Stimulated activated CD4-positive, alpha-beta T cell treated with anti-CD3 and anti-CD28 coated beads, Interleukin-2, amount 100 ng/mL, for 24 hours (primary cell): ENCODE measurements at places on chromosomes 11 and 22.

DNA sequence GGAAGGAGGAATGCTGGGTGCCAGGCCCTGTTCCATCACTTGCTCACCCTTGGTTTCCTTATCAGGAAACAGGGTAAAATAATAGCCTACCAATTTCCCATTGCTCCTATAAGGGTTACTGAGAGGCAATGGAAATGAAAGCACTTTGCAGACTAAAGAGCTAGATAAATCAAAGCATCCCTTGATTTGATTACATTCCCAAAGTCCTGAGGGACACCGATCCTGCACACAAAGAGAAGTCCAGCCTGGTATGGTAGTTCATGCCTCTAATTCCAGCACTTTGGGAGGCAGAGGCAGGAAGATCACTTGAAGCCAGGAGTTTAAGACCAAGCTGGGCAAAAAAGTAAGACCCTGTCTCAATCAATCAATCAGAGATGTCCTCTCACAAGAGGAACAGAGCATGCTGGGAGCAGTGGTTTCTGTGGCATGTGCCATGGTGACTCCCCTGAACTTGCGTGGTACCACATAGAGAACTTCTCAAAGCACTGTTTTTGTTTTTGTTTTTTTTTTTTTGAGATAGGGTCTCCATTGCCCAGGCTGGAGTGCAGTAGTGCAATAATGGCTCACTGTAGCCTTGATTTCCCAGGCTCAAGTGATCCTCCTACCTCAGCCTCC is 10.7 kb downstream of the TBC1D10A start:
- no peak for DNase-seq

GRCh38 chr11:28107191-28107749 is 686 bp downstream of the KIF18A start:
- peak; percentile 18 for DNase-seq

DNA sequence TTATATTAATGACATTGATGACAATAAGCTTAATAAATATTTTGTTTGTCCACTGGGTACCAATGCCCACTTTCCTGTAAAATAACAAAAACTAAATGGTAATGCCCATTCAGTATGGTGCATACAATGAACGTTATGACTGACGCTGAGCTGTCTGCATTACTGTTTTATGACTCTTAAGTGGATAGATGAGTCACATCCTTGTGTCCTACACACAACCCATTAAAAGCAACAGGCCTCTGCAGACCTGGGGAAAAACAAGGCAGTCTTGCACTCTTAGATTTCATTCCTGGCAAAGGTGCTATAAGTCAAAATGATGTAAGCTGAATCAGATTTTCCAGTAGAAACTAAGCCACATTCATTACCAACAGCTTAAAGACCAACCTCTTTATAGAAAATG is 176.3 kb upstream of the TMEM45B start:
- DNase-seq = peak; percentile 25

- DNase-seq = no peak
These were observed 652.6 kb downstream of the METTL15 start for GRCh38 chr11:28760676-28761390.

GRCh38 chr11:128026596-128026995 is 560.8 kb downstream of the ETS1 start:
- no peak for DNase-seq

GRCh38 chr11:44690651-44691050 is 36.1 kb upstream of the TSPAN18 start:
- DNase-seq = no peak

- DNase-seq = no peak
These were observed 22.7 kb upstream of the PLEKHA7 start for GRCh38 chr11:17036666-17037658.

GRCh38 chr22:45212306-45212709 is 28.4 kb downstream of the KIAA0930 start:
- DNase-seq = no peak

DNA sequence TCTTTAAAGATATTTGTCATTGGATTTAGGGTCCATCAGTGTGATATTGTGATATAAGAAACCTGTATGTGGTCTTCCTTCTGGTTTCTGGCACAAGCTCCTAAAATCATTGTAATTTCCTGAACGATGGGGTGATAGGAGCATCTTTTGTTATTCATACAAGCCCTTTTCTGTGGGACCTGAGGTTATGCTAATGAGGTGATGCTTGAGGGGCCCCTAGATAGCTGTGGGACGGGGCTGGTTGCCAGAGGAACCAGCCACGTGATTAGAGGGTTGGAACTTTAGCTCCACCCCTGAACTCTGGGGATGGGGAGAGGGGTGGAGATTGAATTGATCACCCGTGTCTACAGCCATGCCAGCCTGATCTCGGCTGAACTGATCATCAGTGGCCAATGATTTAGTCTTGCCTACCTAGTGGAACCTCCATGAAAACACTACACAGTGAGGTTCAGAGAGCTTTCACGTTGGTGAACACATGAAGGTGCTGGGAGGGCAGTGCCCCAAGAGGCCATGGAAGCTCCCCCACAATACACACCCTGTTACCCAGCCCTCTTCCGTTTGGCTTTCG is 62.8 kb downstream of the BCR start:
- DNase-seq = peak; percentile 68

DNA sequence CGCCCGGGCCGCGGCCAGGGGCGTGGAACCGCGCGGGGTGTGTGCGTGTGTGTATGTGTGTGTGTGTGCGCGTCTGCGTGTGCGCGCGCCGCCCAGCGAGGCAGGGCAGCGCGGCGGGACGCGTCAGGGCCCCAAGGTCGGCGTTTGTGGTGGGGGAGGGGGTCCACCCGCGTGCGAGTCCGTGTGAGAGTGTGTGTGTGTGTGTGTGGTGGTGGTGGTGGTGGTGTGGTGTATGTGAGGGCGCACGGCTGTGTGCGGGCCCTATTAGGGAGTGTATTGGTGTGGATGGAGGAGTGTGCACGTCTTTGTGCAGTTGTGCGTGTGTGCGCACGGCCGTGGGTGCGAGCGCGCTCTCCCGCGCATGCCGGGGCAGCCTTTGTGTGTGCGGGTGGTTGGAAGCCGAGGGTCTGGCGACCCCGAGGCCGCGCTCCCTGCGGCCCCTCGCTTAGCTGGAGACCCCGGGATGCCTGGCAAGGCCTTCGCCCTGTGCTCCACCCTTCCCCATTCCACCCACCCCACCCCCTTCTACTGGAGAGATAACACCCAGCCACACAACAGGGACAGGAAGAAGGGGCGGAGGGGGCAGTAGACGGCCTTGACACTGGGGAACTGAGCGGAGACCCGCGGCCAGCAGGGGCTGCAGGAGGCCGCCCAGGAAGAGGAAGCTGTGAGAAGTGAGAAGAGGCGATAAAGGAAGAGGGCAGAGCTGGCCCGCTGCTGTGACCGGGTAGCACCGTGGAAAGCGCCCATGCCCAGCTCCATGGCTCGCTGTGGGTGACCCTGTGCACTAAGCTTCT is 528 bp upstream of the ARRB1 start:
- DNase-seq = peak; percentile 57

DNA sequence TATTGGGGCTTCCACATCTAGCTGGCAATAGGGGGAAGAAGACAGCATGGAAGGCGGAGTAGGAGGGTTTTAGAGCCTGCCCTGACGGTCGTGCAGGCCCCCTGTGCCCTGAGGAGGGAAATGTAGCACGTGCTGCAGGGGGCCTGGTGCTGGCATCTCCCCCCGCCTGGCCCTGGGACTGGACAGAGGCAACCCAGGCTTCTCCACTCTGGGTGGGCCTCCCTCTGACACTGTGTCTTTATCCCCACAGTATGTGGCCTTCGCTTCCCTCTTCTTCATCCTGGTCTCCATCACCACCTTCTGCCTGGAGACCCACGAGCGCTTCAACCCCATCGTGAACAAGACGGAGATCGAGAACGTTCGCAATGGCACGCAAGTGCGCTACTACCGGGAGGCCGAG is 36.8 kb downstream of the KCNC1 start:
- no peak for DNase-seq

DNA sequence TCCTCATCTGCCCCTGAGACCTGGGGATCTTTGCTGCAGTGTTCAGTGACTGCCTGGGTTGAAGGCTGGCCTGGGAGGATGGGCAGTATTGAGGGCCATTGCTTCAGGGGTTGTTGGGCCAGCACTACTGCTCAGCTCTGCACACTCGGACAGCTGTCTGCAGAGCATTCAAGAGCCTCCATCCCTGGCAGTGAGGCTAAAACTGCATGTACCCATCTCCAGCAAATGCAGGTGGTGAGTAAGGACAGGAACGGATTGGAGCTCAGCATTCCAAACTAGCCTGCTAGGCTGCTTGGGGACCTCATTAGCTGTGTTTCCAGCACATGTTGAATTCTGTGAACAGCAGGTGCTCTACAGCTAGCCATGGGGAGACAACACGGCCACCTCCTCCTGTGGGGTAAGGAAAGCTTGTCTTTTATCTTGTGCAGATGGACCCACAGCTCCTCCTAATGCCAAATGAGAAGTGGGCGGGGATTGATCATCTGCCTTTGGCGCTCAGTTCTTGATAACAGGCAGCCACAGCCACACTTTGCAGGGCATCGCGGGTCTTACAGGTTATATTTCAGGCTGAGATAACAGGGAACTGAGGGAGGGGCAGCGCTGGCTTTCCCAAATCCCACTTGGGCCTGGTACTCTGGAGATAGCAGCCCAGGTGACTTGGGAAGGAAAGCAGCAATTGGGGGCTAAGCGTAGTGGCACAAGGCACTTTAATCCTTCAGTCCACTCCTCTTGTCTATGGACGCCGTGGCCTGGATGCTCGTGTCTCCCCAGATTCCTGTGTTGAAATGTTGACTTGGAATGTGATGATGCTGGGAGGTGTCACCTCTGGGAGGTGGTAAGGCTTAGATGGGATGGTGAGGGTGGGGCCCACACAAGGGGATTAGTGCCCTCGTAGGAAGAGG is 254.5 kb upstream of the B3GAT1 start:
- DNase-seq = no peak

DNA sequence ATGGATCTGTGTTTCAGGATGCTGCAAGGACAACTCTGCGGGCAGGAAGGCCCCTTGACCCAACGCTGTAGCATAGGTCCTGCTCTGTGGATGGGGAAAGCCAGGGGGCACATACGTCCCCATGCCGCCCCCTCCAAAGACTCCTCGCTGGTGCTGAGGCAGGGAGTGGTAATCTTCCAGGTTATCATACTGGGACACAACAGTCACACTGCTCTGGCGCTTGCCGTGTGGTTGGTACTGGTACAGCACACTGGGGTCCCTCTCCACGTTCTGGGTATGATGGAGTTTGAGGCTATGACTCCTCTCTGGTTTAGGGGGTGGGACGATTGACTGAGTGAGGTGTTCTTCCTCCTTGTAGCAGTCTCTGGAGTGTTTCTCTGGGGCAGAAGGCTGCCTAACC is 26.2 kb upstream of the TP53AIP1 start:
- DNase-seq = no peak

DNA sequence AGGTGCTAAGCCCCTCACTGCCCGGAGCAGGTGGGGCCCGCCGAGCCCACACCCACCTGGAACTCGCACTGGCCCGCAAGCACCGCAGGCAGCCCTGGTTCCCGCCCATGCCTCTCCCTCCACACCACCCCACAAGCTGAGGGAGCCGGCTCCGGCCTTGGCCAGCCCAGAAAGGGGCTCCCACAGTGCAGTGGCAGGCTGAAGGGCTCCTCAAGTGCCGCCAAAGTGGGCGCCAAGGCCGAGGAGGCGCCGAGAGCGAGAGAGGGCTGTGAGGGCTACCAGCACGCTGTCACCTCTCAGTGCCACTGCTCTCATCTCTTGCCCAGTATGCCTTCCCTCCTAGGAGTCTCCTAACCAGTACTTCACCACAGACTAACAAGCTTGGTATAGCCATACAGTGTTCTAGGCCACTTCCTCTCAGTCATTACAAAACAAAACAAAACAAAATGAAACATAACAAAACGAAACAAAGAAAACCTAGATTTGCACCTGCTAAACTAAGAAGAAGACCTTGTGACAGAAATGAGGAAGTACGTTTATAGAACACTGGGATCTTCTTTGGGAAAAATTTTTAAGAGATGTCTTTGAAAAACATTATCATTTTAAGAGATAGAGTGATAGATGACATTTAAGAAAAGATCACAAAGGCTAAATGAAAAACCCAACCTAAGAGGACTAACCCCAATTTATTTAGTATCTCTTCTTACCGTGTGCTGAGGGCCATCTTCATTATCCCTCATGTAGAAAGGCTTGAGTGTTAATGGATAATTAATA is 47.7 kb upstream of the GAB2 start:
- peak; percentile 7 for DNase-seq

DNA sequence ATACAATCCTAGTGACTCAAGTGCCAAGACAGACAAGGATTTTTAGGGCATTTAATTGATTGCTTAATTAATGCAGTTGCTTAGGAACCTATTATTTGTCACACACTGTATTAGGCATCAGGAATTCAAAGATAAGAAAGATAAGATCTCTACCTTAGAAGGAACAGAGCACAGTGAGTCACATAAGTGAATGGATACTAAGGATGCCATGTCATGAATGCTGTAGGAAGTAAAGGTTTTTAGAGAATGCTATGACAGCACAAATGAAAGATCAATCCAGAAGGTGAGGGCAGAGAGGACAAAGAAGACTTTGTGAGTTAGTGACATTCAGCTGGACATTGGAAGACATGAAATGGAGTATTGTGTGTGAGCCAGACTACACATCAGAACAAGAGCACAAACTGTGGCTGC is 147.9 kb upstream of the DDI1 start:
- DNase-seq = no peak

DNA sequence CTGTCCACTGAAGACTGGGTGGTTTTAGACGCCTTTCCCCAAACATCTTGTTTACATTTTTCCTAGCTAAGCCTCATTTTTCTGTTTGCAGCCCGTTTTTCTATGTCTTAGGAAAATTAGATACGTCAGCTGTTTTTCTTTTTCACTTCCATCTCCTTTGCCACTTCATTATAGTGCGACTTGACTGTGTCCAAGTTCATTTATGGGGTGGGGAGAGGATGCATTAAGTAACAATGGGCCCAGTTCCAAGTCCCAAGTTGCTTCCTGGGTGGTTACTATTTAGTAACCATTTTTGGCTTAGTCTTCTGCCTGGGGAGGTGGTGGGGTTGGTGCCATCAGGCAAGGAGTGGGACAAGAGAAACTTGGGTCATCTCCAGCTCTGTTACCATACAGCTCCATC is 83.0 kb downstream of the TRAF6 start:
- no peak for DNase-seq

DNA sequence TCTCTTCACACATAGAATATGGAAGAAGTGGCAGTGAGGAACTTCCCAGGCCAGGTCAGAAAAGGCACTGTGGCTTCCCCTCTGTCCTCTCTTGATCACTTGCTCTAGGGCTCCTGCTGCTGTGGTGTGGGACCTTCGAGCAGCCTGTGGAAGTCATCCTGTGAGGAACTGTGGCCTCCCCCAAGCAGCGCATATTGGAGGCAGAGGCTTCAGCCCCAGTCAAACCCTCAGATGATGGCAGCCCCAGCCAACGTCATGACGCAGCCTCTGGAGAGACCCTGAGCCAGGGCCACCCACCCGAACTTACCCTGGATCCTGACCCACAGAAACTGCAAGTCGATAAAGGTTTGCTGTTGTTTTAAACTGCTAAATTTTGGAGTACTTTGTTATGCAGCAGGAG is 444.9 kb downstream of the TBC1D22A start:
- DNase-seq = no peak

GRCh38 chr11:125345421-125346178 is 150.5 kb downstream of the FEZ1 start:
- DNase-seq = peak; percentile 51

- DNase-seq = no peak
These were observed 7.0 kb upstream of the GAB2 start for GRCh38 chr11:78424334-78425270.
